ENCODE measurements at places on chromosomes 2 and 18.

- peaks cover 5% of the 10 kb centered on the region for H3K4me1 ChIP-seq
- H3K36me3 ChIP-seq: no peaks in the 10 kb centered on the region
- no peak overlapping the region for H3K27ac ChIP-seq
- no peak overlapping the region for H3K4me3 ChIP-seq
Observed at GRCh38 chr2:136125236-136125635, 7.3 kb upstream of the CXCR4 start.

DNA sequence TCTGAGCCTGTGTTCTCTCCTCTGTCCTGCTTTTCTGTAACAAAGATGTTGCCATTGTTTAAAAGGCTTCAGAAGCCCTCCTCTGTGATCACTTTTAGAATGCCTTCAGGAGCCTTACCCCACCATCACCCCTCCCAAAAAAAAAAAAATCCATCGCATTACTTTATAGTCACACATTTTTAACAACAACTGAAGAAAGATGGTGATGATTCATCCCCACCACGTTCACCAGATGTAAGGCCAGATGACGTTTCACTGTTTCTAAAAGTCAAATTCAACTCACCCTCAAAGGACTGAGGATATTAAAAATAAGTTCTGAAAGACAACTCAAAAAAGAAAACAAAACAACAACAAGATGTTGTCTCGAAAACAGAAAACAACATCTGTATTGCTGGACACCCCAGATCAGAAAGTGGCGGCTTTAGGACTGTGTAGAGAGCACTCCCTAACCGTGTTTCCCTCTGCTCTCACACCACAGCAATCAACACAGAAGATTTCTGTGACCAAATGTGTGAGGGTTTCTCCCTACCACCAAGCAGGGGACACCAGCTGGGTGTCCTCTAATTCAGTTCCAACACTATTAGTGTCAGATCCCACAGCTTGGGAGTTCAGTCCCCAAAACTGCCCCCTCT, 61.9 kb upstream of the CREB1 start:
- no peak overlapping the region for H3K4me3 ChIP-seq
- no peaks in the 10 kb centered on the region for H3K27me3 ChIP-seq
- H3K36me3 ChIP-seq: no peaks in the 10 kb centered on the region
- no peak for DNase-seq
- peaks cover 2% of the 10 kb centered on the region for H3K4me1 ChIP-seq

DNA sequence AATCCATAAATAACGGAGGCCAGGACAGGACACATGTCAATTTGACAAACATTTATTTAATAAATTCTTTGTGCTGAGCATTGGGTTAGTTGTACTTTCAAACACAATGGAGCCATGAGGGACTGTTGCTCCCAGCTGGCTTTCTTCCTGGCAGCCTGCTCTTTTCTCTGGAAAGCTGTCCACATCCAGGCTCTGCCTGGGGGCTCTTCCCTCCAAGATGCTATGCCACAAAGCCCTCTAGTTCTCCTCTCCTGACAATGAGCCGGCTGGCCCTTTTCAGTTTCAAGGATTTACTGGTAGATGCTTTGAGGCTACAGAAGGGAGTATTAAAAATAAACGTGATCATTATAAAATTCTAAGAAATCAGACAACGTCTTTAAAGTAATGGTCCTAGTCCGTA, 44.1 kb upstream of the SLC14A2 start:
- no peaks in the 10 kb centered on the region for H3K4me1 ChIP-seq
- no peak for DNase-seq
- peaks cover 9% of the 10 kb centered on the region for H3K36me3 ChIP-seq
- H3K27ac ChIP-seq: no peak overlapping the region
- no peaks in the 10 kb centered on the region for H3K27me3 ChIP-seq

DNA sequence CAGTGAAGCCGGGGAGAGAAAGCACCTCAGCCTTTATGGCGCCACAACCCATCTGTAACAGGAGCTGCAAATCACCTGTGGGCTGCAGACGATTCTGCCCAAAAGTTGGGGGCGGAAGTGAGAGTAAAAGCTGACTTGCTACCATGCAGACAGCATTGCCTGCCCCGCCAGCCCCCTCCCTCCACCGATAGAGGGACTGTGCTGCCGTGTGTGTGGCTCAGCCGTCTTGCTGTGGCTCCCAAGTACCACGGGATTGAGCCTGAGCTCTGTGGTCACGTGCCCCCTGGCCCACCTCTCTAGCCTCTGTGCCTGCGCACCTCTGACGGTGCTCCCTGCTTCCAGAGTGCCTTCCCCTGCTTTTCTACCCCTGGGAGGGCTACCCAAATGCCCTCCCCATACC, 79.6 kb downstream of the GLI2 start:
- no peak overlapping the region for H3K27ac ChIP-seq

DNA sequence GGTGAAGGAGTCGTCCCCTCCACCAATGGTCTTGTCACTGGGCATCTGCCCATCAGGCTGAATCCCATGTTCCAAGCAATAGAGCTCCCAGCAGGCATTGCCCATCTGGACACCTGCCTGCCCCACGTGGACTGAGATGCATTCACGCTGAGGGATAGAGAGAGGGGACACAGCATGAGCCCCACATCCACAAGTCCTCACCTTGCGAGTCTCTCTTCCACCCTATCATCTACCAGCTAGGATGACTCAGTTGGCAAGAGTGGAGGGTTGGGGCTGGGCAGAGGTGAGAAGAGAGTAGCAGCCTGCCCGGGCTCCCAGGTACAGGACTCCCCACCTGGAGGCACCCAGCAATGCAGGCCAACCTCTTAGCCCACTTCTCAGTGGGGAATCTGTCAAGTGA, 959 bp upstream of the TUBA4B start:
- peaks cover 21% of the 10 kb centered on the region for H3K27me3 ChIP-seq
- no peak for DNase-seq
- H3K27ac ChIP-seq: no peak overlapping the region
- peaks cover 23% of the 10 kb centered on the region for H3K36me3 ChIP-seq
- peaks cover 3% of the 10 kb centered on the region for H3K4me1 ChIP-seq

DNA sequence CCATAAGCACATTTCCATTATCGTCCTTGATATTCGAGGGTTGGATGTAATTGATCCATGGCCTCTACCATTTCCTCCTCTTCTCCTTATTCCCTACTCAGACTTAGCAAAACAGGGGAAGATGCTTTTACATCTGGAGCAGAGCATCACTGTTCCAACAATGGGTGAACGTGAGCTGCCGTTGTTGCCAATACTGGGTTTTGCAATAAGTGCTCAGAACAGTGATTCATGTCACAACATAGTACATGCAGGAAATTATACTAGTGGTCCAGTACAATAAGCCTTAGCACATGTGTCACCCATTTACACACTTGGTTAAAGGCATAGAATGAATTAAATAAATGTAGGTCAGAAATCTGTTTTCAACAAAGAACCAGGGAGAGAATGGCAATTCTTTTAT, 112.4 kb downstream of the DCC start:
- H3K27me3 ChIP-seq: no peaks in the 10 kb centered on the region
- peaks cover 3% of the 10 kb centered on the region for H3K36me3 ChIP-seq
- H3K4me1 ChIP-seq: no peaks in the 10 kb centered on the region
- H3K4me3 ChIP-seq: no peak overlapping the region
- DNase-seq: no peak
- H3K27ac ChIP-seq: no peak overlapping the region

- no peaks in the 10 kb centered on the region for H3K36me3 ChIP-seq
- DNase-seq: no peak
- H3K4me3 ChIP-seq: no peak overlapping the region
- H3K27me3 ChIP-seq: no peaks in the 10 kb centered on the region
- H3K4me1 ChIP-seq: no peaks in the 10 kb centered on the region
- no peak overlapping the region for H3K27ac ChIP-seq
Observed at GRCh38 chr2:216392945-216393840, 19.1 kb upstream of the SMARCAL1 start.

GRCh38 chr2:118983133-118983532, 41.1 kb downstream of the MARCO start:
- H3K36me3 ChIP-seq: no peaks in the 10 kb centered on the region
- no peak overlapping the region for H3K4me3 ChIP-seq
- no peak overlapping the region for H3K27ac ChIP-seq
- no peaks in the 10 kb centered on the region for H3K27me3 ChIP-seq
- DNase-seq: no peak

GRCh38 chr2:29699045-29699444, 222.3 kb downstream of the ALK start:
- no peaks in the 10 kb centered on the region for H3K27me3 ChIP-seq
- no peak overlapping the region for H3K27ac ChIP-seq
- peak; percentile 11 for DNase-seq

DNA sequence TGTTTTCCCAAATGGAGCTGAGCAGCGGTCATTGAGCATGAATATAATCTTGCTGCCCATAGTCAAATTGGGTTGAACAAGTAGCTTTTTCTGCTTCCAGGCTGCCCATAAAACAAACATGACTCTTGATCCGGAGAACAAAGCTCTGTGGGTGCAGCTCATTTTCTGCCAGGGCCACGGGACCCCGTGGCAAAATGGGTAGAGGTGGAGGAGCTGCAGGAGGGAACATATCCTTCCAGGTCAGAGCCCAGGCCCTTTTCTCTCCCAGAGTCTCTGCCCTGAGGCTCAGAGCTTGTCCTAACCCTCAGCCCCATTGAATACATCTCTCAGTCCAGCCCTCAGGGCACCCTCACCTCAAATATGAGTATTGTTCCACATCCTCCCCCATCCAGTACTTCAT, 151.6 kb upstream of the TWIST2 start:
- H3K36me3 ChIP-seq: no peaks in the 10 kb centered on the region
- no peaks in the 10 kb centered on the region for H3K4me1 ChIP-seq
- DNase-seq: no peak
- H3K27me3 ChIP-seq: no peaks in the 10 kb centered on the region

- H3K27me3 ChIP-seq: no peaks in the 10 kb centered on the region
- no peak for DNase-seq
- no peak overlapping the region for H3K4me3 ChIP-seq
Observed at GRCh38 chr2:196167666-196168065, 3.7 kb downstream of the STK17B start.

- no peak overlapping the region for H3K27ac ChIP-seq
- no peaks in the 10 kb centered on the region for H3K27me3 ChIP-seq
- no peaks in the 10 kb centered on the region for H3K36me3 ChIP-seq
- H3K4me1 ChIP-seq: no peaks in the 10 kb centered on the region
Observed at GRCh38 chr2:214679736-214680135, 129.7 kb downstream of the BARD1 start.

DNA sequence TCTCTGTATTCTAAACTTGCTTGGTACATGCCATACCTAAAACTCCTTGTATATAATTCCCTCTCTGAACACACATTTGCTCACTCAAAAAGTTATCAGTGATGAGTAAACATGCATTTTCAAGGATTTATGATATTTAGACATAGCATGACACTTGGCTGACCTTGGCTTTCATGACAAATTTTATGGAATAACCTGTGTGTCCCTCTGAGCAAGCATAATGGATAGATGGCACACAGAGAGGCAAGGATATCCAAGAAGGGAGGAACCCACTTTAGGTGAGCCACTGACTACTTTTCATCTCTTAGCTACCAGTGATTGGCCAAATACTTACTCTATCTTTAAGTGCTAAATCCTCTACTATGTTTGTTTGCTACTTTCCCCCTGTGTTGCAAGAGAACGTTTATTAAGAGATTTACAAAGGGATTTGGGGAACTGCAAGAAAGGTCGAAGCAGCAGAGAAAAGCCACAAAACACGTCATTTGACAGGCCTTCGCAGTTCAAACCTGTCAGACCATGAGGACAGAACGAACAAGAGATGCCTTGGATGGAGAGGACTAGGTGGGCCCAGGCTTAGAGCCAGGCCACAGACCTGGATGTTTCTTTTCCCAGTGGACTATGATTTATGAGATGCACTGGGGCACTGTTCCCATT, 379.9 kb downstream of the NBAS start:
- no peak overlapping the region for H3K27ac ChIP-seq
- no peak overlapping the region for H3K4me3 ChIP-seq
- no peak for DNase-seq
- H3K4me1 ChIP-seq: no peaks in the 10 kb centered on the region
- H3K27me3 ChIP-seq: no peaks in the 10 kb centered on the region

GRCh38 chr2:132033365-132033764, 128.4 kb downstream of the ANKRD30BL start:
- no peaks in the 10 kb centered on the region for H3K4me1 ChIP-seq
- H3K4me3 ChIP-seq: no peak overlapping the region
- H3K27ac ChIP-seq: no peak overlapping the region
- no peaks in the 10 kb centered on the region for H3K27me3 ChIP-seq
- H3K36me3 ChIP-seq: no peaks in the 10 kb centered on the region
- no peak for DNase-seq

GRCh38 chr2:71971493-71971892, 176.2 kb downstream of the CYP26B1 start:
- no peak overlapping the region for H3K4me3 ChIP-seq
- H3K4me1 ChIP-seq: no peaks in the 10 kb centered on the region
- no peaks in the 10 kb centered on the region for H3K27me3 ChIP-seq
- H3K36me3 ChIP-seq: no peaks in the 10 kb centered on the region

DNA sequence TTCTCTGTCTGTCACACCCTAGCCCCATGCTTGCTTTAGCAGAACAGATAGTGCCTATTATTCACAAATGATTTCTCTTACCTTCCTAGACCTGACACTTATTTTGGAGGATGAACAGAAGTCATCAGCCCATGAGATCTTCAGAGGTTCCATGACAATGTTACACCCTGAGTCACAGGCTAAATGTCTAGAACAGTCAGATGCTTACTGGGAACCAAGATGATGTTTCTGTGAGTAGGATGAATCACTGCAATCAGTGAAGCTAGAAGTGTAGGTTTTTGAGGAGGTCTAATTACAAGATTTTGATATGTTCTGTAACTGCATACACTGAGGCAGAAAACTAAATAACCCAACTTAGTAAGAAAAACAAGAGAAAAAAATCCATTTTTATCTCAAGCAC, 123.0 kb upstream of the THUMPD2 start:
- H3K27ac ChIP-seq: no peak overlapping the region
- H3K4me1 ChIP-seq: no peaks in the 10 kb centered on the region
- H3K36me3 ChIP-seq: peaks cover 11% of the 10 kb centered on the region
- H3K4me3 ChIP-seq: no peak overlapping the region
- DNase-seq: no peak

DNA sequence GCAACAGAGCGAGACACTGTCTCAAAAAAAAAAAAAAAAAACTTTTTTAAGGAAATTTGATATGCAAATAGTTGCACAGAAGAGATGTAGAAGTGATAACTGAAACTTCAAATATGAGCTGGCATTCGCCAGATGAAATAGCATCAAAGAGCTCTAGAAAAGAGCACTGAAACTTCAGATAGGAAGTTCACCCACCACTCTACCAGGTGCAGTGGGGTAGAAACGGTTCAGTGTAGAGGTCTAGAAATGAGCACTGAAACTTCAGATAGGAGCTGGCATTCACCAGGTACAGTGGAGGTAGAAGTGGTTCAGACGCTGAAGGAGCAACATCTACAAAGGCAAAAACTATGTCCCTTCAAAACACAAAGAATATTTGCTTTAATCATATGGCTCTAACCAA, 9.0 kb upstream of the ONECUT2 start:
- H3K27ac ChIP-seq: no peak overlapping the region
- H3K4me1 ChIP-seq: 0 out of 2 replicates have a peak, but pooled peaks cover 2% of the 10 kb centered on the region
- DNase-seq: no peak
